PC-9 (cell line): ENCODE measurements at places on chromosomes 6 and 20.

- DNase-seq = no peak
Observed at GRCh38 chr6:148214667-148215066, 128.0 kb upstream of the SASH1 start.

DNA sequence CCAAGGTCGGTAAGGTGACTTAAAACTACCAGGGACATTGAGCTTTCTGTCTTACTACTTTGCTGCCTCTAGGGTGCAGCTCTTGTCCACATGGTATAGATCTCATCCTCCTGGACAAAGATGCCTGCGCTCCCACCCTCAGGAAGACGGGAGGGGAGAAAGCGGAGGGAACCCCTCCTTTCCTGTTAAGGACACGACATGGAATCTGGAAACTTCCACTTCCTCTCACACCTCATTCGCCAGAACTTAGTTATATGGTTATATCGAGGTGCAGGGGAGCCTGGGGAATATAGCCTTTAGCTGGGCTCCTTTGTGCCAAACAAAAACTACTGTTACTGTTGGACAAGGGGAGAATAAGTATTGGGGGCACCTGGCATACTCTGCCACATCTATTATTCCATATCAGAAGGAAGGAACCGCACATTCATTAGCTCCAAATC is 224.3 kb upstream of the TSHZ2 start:
- DNase-seq = no peak

- DNase-seq = no peak
Observed at GRCh38 chr6:27128311-27129094, 119.0 kb upstream of the PRSS16 start.

GRCh38 chr6:117303323-117303722 is 38.0 kb downstream of the VGLL2 start:
- no peak for DNase-seq

DNA sequence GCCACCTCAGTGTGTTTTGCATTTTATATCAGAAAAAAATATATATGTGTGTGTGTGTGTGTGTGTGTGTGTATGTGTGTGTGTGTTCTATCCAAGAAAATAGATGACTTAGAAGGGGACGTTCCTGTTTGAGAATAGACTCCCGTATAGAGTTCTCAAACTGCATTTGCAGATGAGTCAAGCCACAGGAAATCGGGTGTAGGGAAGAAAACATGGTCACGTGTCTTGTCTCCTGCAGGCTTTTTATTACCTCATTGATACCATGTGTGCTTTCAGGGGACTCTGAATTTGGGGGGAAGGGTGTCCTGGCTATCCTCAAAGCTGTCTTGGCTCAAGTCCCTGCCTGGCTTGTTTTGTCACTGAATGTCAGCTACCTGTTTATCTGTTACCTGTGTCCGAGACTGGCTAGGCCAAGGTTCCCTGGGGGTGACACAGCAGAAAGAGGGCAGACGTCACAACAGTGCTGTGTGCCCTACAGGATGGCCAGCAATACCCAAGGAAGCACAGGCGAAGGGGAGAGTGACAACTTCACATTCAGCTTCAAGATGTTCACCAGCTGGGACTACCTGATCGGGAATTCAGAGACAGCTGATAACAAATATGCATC is 55.7 kb upstream of the NOP56 start:
- no peak for DNase-seq

GRCh38 chr6:53461696-53462095 is 83.2 kb downstream of the GCLC start:
- no peak for DNase-seq

GRCh38 chr6:43953794-43954310 is 173.4 kb downstream of the MRPL14 start:
- DNase-seq = no peak

DNA sequence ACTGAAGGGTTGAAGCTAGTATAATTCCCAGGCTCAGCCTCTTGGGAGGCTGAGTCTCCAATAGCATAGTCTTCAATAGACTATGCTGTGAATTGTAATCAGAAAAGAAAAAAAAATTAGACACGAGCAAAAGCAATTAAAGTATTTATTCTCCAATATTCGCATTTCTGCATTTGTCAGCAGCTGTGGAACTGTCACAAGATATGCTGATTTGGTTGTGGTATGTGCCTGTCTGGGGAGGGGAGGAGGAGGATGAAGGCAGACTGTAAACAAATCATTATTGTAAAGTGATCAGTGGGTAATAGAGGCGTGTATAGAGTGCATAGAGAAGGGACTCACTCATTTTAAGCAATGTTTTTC is 10.1 kb upstream of the BICRAL start:
- DNase-seq = no peak

GRCh38 chr20:32458061-32458836 is 100.1 kb downstream of the ASXL1 start:
- DNase-seq = no peak
